ENCODE measurements at places on chromosomes 12 and 14.

DNA sequence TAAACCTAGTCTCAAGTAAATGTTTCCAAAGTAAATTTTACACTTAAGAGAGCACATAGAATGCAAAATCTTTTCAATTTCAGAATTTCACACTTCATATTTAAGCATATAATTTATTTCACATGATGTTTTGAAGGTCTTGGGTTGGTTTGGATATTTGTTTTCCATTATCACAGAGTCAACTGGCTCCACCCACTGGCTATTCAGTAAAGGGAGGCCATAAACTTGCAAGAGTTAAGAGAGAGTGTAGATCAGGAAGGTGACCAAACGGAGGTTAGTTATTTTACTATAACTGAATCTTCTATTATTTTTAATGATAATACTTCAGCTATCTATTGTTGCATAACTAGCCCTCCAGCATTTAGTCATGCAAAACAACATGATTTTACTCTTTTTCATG, 6.2 kb upstream of the CPNE8 start:
- peaks cover 7% of the 10 kb centered on the region for H3K4me1 ChIP-seq
- H3K27me3 ChIP-seq, result peaks cover 13% of the 10 kb centered on the region
- H3K27ac ChIP-seq, result no peak overlapping the region
- H3K36me3 ChIP-seq, result no peaks in the 10 kb centered on the region

- no peak for DNase-seq
- H3K36me3 ChIP-seq, result no peaks in the 10 kb centered on the region
- no peak overlapping the region for H3K4me3 ChIP-seq
- H3K27me3 ChIP-seq, result no peaks in the 10 kb centered on the region
Observed at GRCh38 chr12:64170730-64171129, 51.4 kb downstream of the KICS2 start.

DNA sequence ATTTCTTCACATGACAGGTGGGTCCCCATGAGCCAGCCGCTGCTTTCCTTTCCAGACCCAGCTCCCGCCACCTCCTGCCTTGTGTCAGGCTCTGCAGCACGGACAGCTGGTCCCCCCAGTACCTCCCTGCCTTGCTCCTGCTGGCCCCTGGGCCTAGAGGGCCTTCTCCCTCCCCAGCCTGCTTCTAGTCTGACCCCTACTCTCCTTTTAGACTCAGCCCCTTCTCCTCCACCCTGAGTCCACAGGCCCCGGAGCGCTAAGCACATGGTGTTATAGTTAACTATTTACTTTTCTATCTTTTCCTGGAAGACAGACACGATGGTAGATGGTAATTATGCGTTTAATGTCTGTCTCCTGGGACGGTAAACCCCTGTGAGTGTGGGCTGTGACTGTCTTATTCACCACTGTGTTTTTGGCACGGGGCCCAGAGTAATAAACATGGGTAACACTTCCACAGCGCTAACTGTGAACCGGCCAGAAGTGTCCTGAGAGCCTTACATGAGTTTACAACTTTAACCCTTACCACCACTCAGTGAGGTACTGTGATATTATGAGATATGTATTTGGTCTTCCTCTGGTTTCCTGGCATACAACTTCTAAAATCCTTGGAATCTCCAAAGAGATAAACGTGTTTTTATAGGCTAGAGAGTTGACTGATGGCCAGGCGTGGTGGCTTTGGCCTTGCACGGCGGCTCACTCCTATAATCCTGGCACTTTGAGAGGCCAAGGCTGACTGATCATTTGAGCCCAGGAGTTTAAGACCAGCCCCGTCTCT, 41.2 kb downstream of the DGLUCY start:
- no peaks in the 10 kb centered on the region for H3K27me3 ChIP-seq
- H3K4me3 ChIP-seq, result no peak overlapping the region
- no peak for DNase-seq
- no peak overlapping the region for H3K27ac ChIP-seq
- H3K36me3 ChIP-seq, result peaks cover 43% of the 10 kb centered on the region

GRCh38 chr12:81627336-81628189, 131.6 kb downstream of the PPFIA2 start:
- no peaks in the 10 kb centered on the region for H3K36me3 ChIP-seq
- no peaks in the 10 kb centered on the region for H3K27me3 ChIP-seq
- H3K27ac ChIP-seq, result no peak overlapping the region
- no peak for DNase-seq
- H3K4me1 ChIP-seq, result no peaks in the 10 kb centered on the region
- no peak overlapping the region for H3K4me3 ChIP-seq

DNA sequence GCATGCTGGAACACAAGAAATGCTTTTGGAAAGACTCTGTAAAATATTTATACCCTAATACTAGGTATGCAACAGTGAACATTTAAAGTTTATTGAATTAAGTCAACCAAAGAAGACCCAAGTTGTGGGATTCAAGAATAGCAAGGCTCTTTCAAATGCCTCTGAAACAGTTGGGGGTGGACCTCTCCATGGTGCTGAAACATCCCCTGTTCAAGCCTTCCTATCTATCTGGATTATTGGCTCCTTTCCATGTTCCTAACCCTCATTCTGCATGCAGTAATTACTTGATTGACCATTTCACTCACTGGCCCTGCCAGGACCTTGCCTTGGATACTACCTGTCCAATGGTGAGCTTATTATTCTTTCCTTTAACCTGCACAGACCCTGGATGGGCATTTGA, 349.7 kb downstream of the NRXN3 start:
- H3K27me3 ChIP-seq, result no peaks in the 10 kb centered on the region
- H3K27ac ChIP-seq, result no peak overlapping the region
- peak; percentile 61 for DNase-seq
- H3K4me1 ChIP-seq, result no peaks in the 10 kb centered on the region
- no peaks in the 10 kb centered on the region for H3K36me3 ChIP-seq
- no peak overlapping the region for H3K4me3 ChIP-seq

DNA sequence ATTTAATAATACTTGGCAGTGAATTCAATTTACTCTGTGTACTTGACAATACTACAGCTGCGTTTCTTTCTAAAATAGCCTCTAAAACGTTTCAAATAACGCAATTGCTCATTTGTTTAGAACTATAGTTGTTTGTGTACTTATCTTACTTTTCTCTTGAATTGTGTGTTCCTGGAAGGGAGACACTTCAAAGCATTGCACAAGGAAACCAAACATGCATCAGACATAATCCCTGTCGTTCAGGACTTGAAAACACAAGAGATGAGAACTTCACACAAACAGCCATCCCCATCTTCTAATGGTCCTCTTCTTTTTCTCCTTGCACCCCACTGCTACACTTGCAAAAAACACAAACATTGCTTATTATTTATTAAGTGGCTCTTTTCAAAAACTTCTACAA, 38.5 kb downstream of the PTGER2 start:
- peaks cover 54% of the 10 kb centered on the region for H3K36me3 ChIP-seq
- peak overlapping the region; percentile 79 for H3K4me3 ChIP-seq
- peak overlapping the region; percentile 99 for H3K27ac ChIP-seq

GRCh38 chr14:39868251-39868650, 436.0 kb upstream of the FBXO33 start:
- no peaks in the 10 kb centered on the region for H3K4me1 ChIP-seq
- H3K27ac ChIP-seq, result no peak overlapping the region
- DNase-seq, result no peak
- H3K4me3 ChIP-seq, result no peak overlapping the region

GRCh38 chr14:59819446-59820088, 51.0 kb downstream of the RTN1 start:
- DNase-seq, result no peak

GRCh38 chr14:90905531-90905930, 89.3 kb upstream of the TTC7B start:
- H3K36me3 ChIP-seq, result peaks cover 33% of the 10 kb centered on the region
- no peaks in the 10 kb centered on the region for H3K27me3 ChIP-seq
- DNase-seq, result no peak
- no peak overlapping the region for H3K27ac ChIP-seq
- H3K4me3 ChIP-seq, result no peak overlapping the region

DNA sequence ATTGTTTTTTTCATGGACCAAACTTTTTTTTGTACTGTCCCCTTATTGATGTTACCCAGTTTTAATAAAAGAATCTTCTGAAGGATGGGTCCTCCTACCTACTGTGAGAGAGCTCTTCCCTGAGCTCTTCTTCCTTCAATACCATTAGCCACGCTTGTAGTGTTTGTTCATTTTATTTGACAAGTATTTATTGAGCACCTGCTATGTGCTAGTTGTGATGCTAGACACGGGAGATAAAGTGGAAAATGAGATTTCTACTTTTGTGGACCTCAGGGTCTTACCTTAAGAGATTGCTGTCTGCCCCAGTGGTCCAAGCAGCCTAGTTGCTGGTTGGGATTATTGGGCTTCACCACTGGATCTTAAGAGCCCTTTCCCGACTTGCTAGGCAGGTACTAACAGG, 3.2 kb upstream of the GPD1 start:
- no peak for DNase-seq
- no peak overlapping the region for H3K4me3 ChIP-seq
- peaks cover 16% of the 10 kb centered on the region for H3K27me3 ChIP-seq
- H3K27ac ChIP-seq, result no peak overlapping the region

- peak overlapping the region; percentile 95 for H3K4me3 ChIP-seq
- peaks cover 23% of the 10 kb centered on the region for H3K36me3 ChIP-seq
- peak overlapping the region; percentile 92 for H3K27ac ChIP-seq
- peak; percentile 24 for DNase-seq
- peaks cover 11% of the 10 kb centered on the region for H3K27me3 ChIP-seq
Observed at GRCh38 chr12:67647181-67647798, 1.3 kb upstream of the DYRK2 start.

DNA sequence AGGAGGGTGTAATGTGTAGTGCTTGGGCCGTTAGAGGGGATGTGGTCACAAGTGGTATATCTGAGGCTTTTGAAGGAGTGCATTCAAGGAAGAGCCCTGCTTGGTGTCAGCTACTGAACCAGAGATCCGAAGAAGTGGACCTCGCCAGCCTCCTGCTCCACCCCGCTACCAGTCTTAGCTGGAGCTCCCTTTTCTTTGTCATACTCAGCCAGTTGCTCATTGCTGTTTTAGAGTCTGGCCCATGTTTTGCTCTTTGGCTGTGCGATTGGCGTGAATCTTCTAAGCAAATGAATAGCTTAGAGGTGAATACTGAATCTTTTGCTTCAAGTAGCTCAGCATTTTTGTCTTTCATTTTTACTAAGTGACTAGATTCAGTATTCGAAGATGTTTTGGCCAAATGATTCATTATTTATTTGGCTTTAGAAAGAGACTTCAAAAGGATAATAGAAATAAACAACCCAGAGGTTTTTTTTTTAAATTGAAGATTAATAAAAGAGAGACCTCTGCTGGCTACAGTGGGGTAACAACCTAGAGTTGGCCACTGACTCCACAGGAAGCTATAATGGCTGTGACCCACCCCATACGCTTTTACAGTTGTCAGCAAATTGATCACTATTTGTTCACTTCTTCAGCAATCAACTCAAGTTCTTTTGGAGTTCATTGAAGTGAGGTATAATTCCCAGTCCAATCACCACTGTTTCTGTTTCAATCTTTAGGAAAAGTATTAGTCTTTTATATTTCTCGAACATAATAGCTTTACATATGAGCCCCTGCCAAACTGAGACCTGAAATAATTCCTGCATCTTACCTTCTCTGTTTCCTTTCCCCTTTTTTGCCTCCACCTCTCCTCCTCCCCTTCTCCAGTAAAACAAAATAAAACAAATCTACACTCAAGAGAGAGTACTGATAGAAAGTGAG, 19.9 kb downstream of the CDKN1B start:
- no peaks in the 10 kb centered on the region for H3K27me3 ChIP-seq
- DNase-seq, result peak; percentile 72
- peaks cover 73% of the 10 kb centered on the region for H3K4me1 ChIP-seq
- peak overlapping the region; percentile 97 for H3K27ac ChIP-seq

DNA sequence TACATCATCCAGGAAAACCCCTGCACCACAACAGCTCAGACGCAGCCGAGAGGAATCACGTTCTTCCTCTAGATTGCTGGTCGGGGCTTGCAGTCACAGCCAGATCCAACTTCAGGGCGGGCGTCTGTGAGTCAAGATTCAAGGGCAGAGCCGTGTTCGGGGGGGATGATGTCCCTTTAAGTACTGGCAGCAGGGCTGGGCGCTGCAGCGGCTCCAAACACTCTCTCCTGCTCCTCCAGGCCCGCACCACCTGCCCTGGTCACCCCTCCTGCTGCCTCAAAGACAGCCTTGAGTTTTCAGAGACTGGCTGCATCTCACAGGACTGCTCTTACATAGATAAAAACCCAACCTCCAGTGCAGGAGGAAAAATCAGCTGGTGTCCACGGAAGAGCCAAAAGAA, 68.3 kb downstream of the KDM2B start:
- DNase-seq, result no peak
- H3K4me1 ChIP-seq, result peaks cover 4% of the 10 kb centered on the region
- no peak overlapping the region for H3K4me3 ChIP-seq

GRCh38 chr12:54206791-54207190, 18.0 kb upstream of the SMUG1 start:
- H3K27me3 ChIP-seq, result peaks cover 81% of the 10 kb centered on the region
- H3K27ac ChIP-seq, result no peak overlapping the region
- peaks cover 4% of the 10 kb centered on the region for H3K4me1 ChIP-seq
- H3K36me3 ChIP-seq, result no peaks in the 10 kb centered on the region
- no peak for DNase-seq

DNA sequence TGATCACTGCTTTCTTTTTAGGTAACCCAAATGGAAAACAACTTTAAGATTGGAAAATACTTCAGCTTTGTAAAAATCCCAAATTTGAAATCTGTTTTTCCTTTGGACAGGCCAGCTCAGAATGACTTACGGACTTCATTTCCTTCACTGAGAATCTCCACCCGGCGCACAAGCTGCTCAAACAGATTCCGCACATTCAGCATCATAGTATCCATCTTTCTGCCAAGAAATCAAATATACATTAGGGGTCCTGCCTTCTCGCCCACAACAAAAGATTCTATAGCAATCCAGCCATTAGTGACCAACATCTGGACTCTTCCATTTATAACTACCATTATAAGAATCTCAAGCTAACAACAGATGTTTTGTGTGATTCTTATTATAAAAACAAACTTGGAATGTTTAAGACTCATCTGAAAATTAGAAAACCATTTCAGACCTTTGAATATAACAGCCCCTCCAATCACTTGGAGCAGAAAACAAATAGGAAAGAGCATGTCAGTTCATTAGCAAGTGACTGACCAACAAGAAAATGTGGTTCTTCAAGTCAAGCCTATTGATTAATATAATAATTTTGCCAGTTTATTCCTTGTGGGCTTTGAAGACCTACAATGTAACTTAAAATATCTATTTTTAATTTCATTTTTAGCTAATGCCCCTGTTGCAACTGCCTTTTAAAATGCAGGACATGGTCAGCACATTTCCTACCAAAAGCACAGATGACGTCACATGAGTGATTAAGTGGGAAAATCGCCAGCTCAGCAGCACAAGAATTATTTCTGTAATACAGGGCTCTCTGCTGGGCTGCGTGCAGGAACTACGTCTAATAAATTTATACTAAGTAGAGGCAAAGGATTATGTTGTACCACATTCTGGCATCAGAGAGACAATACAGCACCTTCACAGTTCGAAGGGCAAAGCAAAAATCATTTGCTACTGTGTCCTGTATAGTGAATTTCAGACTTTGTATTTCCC, 8.5 kb downstream of the RACGAP1 start:
- H3K27me3 ChIP-seq, result no peaks in the 10 kb centered on the region
- DNase-seq, result no peak
- H3K36me3 ChIP-seq, result peaks cover 40% of the 10 kb centered on the region
- peaks cover 29% of the 10 kb centered on the region for H3K4me1 ChIP-seq

- H3K27ac ChIP-seq, result no peak overlapping the region
- H3K4me1 ChIP-seq, result no peaks in the 10 kb centered on the region
- H3K36me3 ChIP-seq, result no peaks in the 10 kb centered on the region
Observed at GRCh38 chr14:94640721-94641631, 28.8 kb downstream of the SERPINA3 start.
